ENCODE measurements at places on chromosomes 3 and 15.

GRCh38 chr15:46735115-46735514, 982.2 kb upstream of the SEMA6D start:
- DNase-seq, result no peak

- DNase-seq, result no peak
Measured at GRCh38 chr3:144273601-144274000, 302.0 kb downstream of the DIPK2A start.

- DNase-seq, result peak; percentile 99
Measured at GRCh38 chr15:43791993-43792760, at the start of gene SERF2. Gene SERF2 (plus strand): TSS chr15:43792320. CDS start chr15:43792377, 57 bp downstream.

DNA sequence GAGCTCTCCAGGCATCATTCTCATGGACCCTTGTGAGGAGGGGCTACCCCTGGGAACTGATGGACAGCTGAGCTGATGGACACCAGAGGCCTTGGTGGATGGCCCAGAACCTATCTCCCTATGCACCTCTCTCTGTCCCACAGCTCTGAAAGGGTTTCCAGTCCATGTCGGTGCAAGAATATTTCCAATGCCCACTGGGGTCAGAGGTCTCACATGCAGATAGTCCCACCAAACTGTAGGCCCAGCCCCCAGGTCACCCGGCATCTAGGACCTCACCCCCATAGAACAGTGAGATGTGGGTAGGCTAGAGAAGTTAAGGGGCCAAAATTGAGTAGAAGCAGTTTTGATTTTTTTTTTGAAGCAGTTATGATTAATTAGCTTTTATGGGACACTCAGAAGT, 2.6 kb downstream of the ALPK3 start:
- DNase-seq, result no peak

GRCh38 chr15:52789008-52789600, 1.0 kb downstream of the ONECUT1 start:
- DNase-seq, result no peak

GRCh38 chr3:194749631-194750490, 64.2 kb downstream of the FAM43A start:
- no peak for DNase-seq

DNA sequence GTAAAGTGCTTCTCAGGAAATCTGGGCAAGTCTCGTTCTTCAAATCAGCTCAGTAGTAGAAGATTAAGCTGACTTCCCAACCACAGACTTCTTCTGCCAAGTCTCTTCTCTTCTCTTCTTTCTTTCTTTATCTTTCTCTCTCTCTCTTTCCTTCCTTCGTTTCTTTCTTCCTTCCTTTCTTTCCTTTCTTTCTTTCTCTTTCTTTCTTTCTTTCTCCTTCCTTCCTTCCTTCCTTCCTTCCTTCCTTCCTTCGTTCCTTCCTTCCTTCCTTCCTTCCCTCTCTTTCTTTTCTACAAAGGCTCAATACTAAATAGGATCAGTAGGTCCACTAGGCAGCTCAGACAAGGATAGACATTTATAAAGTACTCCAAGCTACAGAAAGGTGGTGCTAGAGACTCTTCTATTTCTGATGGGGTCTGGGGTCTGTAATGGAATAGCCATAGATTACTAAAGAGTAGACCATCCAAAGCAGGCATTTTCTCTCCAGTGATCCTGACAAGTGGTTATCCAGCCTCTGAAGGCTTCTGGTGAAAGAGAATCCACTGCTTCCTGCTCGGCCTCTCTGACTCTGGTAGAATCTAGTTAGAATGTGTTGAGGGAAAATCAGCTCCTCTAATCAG, 100.8 kb downstream of the TPRG1 start:
- DNase-seq, result no peak

DNA sequence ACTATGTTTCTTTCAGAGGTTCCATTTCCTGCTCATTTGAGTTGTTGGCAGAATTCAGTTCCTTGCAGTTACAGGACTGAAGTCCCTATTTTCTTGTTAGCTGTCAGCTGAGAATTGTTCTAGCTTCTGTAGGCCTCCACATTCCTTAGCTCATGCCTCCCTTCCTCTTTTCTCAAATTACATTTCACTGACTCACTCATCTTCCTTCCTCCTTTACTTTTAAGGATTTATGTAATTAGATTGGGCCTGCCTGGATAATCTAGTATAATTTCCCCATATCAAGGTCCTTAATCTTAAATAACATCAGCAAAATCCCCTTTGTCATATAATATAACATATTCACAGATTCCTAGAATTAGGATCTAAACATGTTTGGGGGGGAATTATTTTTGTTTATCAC, 40.6 kb upstream of the RBMS3 start:
- no peak for DNase-seq

GRCh38 chr3:194772241-194773000, 86.7 kb downstream of the FAM43A start:
- no peak for DNase-seq

GRCh38 chr3:32569540-32570420, 878 bp downstream of the DYNC1LI1 start:
- peak; percentile 16 for DNase-seq

- no peak for DNase-seq
Measured at GRCh38 chr3:126827121-126827520, 123.1 kb downstream of the CHCHD6 start.

DNA sequence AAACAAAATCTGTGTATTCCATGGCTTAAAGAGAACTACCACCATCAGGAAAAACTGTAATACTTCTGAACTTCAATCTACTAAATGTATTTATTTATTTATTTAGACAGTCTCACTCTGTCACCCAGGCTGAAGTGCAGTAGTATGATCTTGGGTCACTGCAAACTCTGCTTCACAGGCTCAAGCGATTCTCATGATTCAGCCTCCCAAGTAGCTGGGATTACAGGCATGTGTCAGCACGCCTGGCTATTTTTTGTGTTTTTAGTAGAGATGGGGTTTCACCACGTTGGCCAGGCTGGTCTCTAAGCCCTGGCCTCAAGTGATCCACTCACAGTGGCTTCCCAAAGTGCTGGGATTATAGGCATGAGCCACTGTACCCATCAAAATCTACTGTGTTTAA, 202.3 kb upstream of the POU1F1 start:
- no peak for DNase-seq

DNA sequence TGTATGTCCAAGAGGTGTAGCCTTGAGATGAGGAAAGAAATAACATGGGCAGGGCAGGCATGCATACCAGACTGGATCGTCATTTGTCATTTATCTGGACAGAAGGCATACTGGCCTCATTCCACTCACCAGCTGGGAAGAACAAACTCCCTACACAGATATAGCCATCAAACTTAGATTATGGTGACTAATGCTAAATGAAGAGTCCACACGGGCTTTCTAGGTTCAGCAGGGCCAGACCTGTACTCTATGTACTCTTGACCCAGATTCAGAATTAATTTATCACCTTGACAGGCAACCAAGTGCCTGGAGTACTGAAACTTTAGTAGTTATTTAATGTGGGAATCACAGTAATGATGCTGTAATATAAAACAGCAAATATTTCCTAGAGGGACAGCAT, 164.3 kb upstream of the IL12A start:
- no peak for DNase-seq

DNA sequence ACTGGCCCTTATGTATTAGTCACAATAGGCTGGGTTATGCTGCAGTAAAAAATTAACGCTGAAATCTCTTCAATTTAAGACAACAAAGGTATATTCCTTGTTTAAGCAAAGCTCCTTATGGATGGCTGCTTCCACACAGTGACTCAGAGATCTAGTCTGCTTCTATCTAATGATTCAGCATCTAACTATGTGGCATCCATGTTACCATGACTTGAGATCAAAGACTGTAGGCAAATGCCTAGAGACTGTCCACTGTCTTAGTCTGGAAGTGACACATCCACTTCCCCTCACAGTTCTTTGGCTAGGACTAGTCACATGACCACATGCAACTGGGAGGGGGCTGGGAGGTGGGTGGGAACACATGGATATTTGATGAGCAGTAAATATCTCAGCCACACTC, 61.3 kb upstream of the PSMD6 start:
- no peak for DNase-seq

- DNase-seq, result no peak
Measured at GRCh38 chr3:196971094-196971698, 2.6 kb upstream of the PIGZ start.

- DNase-seq, result no peak
Measured at GRCh38 chr3:186717039-186717457, at the start of gene KNG1. Gene KNG1 (plus strand): TSS chr3:186717359. CDS start chr3:186717543, 184 bp downstream.

DNA sequence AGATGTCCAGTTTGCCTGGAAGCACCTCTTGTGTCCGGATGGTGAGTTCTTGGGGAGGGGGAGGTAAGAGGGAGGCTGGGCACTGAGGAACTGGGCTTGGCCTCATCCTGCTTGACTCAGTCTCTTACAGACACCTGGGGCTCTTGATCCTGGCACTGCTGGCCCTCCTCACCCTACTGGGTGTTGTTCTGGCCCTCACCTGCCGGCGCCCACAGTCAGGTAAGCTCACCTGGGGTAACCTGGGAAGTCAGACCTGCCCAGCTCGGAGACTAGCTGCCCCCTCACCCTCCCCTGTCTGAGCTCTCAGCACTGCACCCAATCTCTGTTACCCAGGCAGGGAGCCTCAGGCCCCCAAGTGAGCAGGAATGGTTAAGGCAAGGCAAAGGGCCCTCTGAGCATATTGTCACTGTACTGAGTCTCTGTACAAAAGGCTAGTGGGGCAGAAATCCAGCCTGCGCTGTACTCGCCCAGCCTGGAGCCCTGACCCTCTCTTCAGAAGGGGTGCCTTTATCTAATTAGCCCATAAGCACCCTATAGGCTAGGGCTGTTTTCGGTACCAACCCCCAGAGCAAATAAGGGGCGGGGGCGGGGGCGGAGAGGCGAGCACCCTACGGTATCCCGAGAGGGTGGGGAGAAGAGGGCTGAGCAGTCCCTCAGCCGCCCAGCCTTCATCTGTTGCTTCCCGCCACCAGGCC, 2.2 kb upstream of the IL17RC start:
- no peak for DNase-seq

GRCh38 chr3:8741581-8742261, 8.1 kb downstream of the CAV3 start:
- no peak for DNase-seq

DNA sequence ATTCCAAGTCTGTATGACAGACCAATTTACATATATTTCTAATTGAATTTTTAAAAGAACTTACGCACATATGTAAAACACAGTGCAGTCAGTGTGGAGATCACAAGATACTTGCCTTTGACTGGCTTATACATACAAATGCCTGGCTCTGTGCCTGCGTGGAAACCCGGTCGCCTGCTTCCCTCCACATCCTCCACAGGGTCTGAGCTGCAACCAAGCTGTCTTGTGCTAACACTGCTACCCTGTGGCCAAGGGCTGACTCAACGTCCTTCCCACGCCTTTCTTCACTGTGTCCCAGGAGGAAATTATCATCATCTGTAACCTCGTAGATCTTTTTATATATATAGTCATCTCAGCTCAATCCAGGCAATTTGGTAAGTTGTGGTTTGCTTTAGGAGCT, 117.0 kb downstream of the WNT7A start:
- DNase-seq, result no peak

DNA sequence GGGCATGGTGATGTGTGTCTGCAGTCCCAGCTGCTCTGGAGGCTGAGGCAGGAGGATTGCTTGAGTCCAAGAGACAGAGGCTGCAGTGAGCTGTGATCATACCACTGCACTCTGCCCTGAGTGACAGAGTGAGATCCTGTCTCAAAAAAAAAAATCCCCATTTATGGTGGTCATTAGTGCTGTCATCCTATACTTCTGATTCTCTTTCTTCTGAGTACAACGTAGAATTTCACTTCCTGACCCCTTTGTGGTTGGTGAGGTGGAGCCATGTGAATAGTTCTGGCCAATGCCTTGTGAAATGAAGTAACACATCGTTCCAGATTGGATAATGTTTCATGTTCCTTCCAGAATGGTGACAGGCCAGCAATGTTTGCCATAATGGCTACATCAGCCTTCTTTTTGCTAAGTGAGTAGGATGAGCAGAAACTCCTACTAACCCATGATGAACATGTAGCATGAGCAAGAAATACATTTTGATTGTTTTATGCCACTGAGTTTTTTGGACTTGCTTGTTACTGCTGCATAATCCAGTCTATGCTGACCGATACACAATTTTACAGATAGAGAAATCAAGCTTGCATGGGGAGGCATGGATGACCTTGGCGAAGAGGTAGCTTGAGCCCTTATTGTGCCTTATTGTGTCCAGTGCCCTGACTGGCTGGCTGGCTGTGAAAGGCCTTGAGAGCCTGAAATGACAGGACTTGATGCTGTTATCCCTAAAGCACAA, 30.9 kb upstream of the TLE3 start:
- DNase-seq, result no peak

- DNase-seq, result no peak
Measured at GRCh38 chr3:100047455-100048141, 66.7 kb downstream of the FILIP1L start.

DNA sequence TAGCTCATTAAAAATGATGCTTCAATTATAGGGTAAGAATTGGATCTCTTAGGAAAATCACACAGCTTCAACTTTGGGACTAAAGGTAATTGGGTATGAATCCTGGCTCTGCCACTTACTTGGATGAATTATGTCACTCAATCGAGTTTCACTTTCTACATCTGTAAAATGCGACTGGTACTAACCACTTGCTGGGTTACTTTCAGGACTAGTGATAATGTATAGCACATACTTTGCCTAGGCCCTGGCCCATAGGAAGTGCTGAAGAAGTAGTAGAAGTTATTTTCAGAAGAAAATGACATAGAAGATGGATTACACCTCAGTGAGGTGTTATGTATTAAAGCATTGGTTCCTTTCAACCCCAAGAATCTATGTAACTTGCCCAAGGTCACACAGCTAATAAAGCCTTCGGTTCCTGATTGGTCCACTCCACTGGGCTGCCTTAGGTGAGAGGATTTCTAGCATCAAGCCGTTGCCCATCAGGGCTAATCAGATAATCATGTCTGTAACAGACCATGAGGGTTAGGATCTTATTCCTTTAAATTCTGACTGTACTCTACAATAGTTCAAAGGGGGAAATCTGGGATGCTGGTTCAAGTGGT, 29.4 kb upstream of the AP4E1 start:
- no peak for DNase-seq
